ENCODE measurements at places on chromosomes 11 and 22. TPM values are rescaled to one million over a fixed set of nuclear protein-coding genes. Genes with fewer than 3 reads are reported as not detected.
A peak's percentile ranks its signal among the peaks of the same experiment; 100 is the strongest.

The INS gene
- not detected for total RNA-seq

- H3K4me1 ChIP-seq, result no peaks in the 10 kb centered on the region
- DNase-seq, result no peak
- no peak overlapping the region for H3K27ac ChIP-seq
- H3K27me3 ChIP-seq, result no peaks in the 10 kb centered on the region
These were observed 37.5 kb upstream of the NNMT start for GRCh38 chr11:114258696-114259095.

The IGSF22 gene
- 0.81 TPM for total RNA-seq

- H3K4me3 ChIP-seq, result no peak overlapping the region
- no peaks in the 10 kb centered on the region for H3K36me3 ChIP-seq
These were observed 163.2 kb upstream of the NARS2 start for GRCh38 chr11:78737891-78738290.

DNA sequence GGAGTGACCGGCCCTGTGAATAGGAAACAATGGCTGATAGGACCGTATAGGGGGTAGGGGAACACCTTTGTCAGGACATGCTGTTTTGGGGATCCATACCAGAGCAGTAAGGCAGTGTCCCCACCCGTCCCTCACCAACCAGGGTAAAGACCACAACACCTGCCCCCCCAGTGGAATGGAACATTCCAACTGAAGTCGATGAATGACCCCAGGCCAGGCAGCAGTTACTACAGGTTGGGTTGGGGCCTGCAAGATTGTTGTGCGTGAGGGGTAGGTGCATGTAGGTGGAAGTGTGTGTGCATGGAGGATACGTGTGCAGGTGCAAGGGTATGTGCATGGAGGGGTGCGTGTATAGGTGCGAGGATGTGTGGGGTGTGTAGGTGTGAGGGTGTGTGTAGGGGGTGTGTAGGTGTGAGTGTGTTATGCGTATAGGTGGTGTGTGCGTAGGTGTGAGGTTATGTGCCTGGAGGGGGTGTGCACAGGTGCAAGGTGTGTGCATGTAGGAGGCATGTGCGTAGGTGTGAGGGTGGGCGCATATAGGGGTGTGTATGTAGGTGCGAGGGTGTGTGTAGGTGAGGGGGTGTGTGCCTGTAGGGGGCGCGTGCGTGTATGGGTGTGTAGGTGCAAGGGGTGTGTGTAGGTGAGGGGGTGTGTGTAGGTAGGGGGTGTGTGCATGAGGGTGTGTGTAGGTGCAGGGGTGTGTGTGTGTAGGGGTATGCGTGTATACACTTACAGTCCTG is 32.9 kb downstream of the PISD start:
- H3K4me3 ChIP-seq, result peak overlapping the region; percentile 87
- H3K4me1 ChIP-seq, result peaks cover 58% of the 10 kb centered on the region
- H3K27ac ChIP-seq, result peak overlapping the region; percentile 88
- DNase-seq, result no peak

- DNase-seq, result no peak
- no peaks in the 10 kb centered on the region for H3K4me1 ChIP-seq
- H3K36me3 ChIP-seq, result peaks cover 3% of the 10 kb centered on the region
These were observed 20.8 kb upstream of the DLAT start for GRCh38 chr11:112004389-112004788.

- no peak for DNase-seq
- no peak overlapping the region for H3K27ac ChIP-seq
- H3K4me1 ChIP-seq, result no peaks in the 10 kb centered on the region
- H3K27me3 ChIP-seq, result no peaks in the 10 kb centered on the region
- H3K4me3 ChIP-seq, result no peak overlapping the region
These were observed 222.9 kb downstream of the NTM start for GRCh38 chr11:131593301-131593700.

GRCh38 chr11:69381681-69382130 is 87.8 kb downstream of the MYEOV start:
- no peaks in the 10 kb centered on the region for H3K36me3 ChIP-seq
- H3K27me3 ChIP-seq, result no peaks in the 10 kb centered on the region
- no peak for DNase-seq
- H3K4me3 ChIP-seq, result no peak overlapping the region
- H3K27ac ChIP-seq, result peak overlapping the region; percentile 31
- no peaks in the 10 kb centered on the region for H3K4me1 ChIP-seq

DNA sequence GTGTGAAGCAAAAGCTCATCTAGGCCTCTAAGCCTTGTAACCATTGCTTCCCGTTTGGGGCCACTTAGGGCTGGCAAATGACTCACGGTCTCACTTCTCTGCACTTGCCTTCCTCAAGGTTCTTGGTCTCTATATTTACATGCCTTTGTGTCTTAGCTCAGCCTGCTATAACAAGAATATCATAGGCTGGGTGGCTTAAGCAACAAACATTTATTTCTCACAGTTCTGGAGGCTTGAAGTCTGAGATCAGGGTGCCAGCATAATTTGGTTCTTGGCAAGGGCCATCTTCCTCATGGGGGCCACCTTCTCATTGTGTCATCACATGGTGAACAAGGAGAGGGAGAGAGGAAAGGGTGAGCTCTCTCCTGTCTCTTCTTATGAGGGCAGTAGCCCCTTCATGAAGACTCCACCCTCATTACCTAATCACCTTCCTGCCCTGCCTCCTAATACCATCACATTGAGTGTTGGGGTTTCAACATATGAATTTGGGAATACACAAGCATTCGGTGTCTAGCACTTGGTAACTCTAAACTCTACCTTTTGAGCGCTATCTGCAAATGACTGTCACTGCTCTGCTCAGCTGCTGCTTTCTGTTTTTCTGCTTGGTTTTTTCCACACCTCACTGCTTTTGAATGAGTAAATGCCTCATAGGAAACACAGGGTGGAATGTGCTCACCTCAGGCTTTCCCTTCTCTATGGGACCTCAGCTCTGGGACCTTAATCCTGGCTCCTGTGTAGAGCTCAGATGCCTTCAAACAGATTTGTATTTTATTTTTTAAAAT is 16.2 kb upstream of the ME3 start:
- H3K4me3 ChIP-seq, result peak overlapping the region; percentile 60
- H3K27me3 ChIP-seq, result peaks cover 8% of the 10 kb centered on the region
- H3K36me3 ChIP-seq, result no peaks in the 10 kb centered on the region

DNA sequence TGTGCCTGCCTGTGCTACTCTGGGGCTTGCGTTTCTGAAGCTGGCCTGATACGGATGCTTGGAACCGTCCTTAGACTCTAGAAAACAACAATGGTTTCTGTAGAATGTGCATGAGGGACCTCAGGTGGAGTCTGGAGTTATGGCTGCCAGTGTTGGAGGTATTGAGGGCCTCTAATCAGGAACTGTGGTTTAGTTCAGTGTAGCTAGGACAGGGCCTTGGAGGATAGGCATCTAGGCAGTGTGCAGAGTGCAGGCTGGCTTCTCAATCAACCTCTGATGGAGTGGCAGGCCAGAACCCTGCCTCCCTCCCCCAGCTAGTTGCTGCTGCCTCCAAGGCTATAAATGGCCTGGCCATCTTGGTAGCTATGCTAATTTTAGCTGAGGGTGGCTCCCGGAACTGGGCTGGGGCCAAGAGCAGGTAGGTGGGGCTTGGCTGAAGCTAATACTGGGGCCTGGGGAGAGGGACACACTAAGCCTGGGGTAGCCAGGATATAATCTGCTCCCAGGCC is 4.0 kb downstream of the STIM1 start:
- peak overlapping the region; percentile 98 for H3K4me3 ChIP-seq
- H3K4me1 ChIP-seq, result peaks cover 77% of the 10 kb centered on the region
- H3K27me3 ChIP-seq, result no peaks in the 10 kb centered on the region

GRCh38 chr11:364991-365725 is 4.1 kb upstream of the B4GALNT4 start:
- no peak overlapping the region for H3K4me3 ChIP-seq
- no peaks in the 10 kb centered on the region for H3K4me1 ChIP-seq
- no peaks in the 10 kb centered on the region for H3K36me3 ChIP-seq

DNA sequence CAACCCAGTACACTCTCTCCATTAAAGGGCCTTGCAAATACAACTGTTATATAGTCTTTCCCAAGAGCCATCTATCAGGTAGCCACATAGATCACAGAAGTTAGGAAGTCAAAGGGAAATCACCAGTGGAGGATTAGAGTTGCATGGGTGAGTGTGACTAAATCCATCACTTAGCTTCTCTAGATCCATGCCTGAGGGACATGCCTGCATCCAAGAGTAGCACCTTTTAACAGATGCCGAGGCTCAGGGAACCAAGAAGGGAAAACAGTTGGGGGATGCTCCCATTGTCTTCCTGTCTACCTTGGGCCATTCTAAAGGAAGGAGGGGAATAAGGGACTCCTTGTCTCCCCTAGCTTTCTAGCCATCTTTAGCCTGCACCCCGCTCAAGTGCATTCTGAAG is 77.9 kb downstream of the XRRA1 start:
- no peak overlapping the region for H3K27ac ChIP-seq
- no peaks in the 10 kb centered on the region for H3K4me1 ChIP-seq
- H3K4me3 ChIP-seq, result no peak overlapping the region
- H3K27me3 ChIP-seq, result no peaks in the 10 kb centered on the region
- H3K36me3 ChIP-seq, result peaks cover 67% of the 10 kb centered on the region

DNA sequence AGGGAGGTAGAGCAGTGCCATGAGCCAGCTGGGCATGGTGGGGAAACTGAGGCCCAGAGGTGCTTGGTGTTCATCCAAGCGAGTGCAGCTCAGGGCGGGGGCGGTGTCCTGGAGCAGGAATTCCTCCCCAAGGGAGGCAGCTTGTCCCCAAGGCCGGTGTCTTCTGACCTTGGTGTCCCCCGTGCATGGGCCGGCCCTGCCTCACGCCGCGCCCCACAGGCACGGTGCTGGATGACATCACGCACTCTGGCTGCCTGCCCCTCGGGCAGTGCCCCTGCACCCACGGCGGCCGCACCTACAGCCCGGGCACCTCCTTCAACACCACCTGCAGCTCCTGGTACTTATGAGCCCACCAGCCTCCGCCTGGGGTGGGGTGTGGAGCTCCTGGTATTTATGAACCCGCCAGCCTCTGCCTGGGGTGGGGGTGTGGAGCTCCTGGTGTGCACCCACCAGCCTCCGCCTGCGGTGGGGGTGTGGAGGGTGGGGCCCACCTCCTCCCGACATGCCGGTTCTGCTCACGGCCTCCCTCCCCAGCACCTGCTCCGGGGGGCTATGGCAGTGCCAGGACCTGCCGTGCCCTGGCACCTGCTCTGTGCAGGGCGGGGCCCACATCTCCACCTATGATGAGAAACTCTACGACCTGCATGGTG is 6.7 kb downstream of the MUC5B start:
- H3K27ac ChIP-seq, result no peak overlapping the region
- H3K27me3 ChIP-seq, result no peaks in the 10 kb centered on the region
- DNase-seq, result no peak
- H3K4me3 ChIP-seq, result no peak overlapping the region

The LRFN4 gene
- 48.4 TPM for total RNA-seq

The MARK2 gene
- total RNA-seq, result 44.7 TPM

The BLID gene
- total RNA-seq, result not detected

DNA sequence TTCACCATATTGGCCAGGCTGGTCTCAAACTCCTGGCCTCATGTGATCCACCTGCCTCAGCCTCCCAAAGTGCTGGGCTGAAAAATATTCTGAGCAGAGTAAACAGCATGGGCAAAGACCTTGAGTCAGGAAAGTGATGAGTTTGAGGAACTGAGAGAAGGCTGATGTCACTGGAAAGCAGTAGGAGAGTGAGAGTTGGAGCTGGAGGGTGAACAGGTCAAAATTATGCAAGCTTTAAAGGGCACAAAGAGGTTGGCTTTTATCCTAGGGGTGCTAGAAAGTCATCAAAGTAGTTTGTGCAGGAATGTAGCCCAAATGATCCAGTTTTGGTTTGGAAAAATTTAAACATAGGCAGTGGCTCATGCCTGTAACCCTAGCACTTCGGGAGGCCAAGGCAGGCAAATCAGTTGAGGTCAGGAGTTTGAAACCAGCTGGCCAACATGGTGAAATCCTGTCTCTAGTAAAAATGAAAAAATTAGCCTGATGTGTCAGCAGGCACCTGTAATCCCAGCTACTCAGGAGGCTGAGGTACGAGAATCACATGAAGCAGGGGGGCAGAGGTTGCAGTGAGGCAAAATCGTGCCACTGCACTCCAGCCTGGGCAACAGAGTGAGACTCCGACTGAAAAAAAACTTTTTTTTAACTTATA is 44.7 kb upstream of the CXCR5 start:
- no peak overlapping the region for H3K4me3 ChIP-seq
- H3K36me3 ChIP-seq, result no peaks in the 10 kb centered on the region
- H3K27me3 ChIP-seq, result peaks cover 1% of the 10 kb centered on the region
- H3K4me1 ChIP-seq, result peaks cover 32% of the 10 kb centered on the region

DNA sequence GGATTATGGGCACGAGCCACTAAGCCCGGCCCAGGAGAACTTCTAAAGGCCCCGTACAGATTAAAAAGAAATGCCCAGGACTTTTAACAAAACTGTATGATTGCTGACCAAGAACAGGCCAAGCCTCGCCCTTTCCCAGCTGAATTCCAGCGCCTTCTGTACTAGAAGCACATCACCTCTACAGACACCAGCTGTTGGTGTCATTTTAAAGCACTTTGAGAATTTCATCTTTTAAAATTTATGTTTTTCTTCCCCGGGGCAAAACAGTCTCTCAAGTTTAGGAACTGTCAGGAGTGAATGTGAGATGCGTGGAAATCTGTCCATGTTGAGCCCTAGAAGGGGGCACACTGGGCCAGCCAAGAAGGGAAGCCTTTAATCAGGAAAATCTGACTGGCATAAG is 362.4 kb downstream of the LARGE1 start:
- H3K27me3 ChIP-seq, result no peaks in the 10 kb centered on the region
- H3K4me3 ChIP-seq, result no peak overlapping the region
- DNase-seq, result no peak
- no peak overlapping the region for H3K27ac ChIP-seq
- no peaks in the 10 kb centered on the region for H3K4me1 ChIP-seq

- H3K27ac ChIP-seq, result peak overlapping the region; percentile 58
- no peaks in the 10 kb centered on the region for H3K36me3 ChIP-seq
- peak; percentile 17 for DNase-seq
- peak overlapping the region; percentile 3 for H3K4me3 ChIP-seq
These were observed 24.6 kb downstream of the VWCE start for GRCh38 chr11:61270354-61271076.

The UBE2L6 gene
- 155 TPM for total RNA-seq

The RAB3IL1 gene
- 0.24 TPM for total RNA-seq

GRCh38 chr11:117646411-117646810 is 150.6 kb downstream of the DSCAML1 start:
- DNase-seq, result no peak
- no peaks in the 10 kb centered on the region for H3K4me1 ChIP-seq
- H3K27me3 ChIP-seq, result peaks cover 2% of the 10 kb centered on the region
- H3K36me3 ChIP-seq, result no peaks in the 10 kb centered on the region

- no peak for DNase-seq
- H3K4me1 ChIP-seq, result no peaks in the 10 kb centered on the region
- H3K36me3 ChIP-seq, result no peaks in the 10 kb centered on the region
- no peak overlapping the region for H3K27ac ChIP-seq
- H3K4me3 ChIP-seq, result no peak overlapping the region
These were observed 101.9 kb downstream of the GGTLC2 start for GRCh38 chr22:22746061-22746962.

- no peak overlapping the region for H3K27ac ChIP-seq
- H3K4me3 ChIP-seq, result no peak overlapping the region
- no peaks in the 10 kb centered on the region for H3K4me1 ChIP-seq
- no peak for DNase-seq
These were observed 36.6 kb upstream of the MUC15 start for GRCh38 chr11:26608507-26609146.

DNA sequence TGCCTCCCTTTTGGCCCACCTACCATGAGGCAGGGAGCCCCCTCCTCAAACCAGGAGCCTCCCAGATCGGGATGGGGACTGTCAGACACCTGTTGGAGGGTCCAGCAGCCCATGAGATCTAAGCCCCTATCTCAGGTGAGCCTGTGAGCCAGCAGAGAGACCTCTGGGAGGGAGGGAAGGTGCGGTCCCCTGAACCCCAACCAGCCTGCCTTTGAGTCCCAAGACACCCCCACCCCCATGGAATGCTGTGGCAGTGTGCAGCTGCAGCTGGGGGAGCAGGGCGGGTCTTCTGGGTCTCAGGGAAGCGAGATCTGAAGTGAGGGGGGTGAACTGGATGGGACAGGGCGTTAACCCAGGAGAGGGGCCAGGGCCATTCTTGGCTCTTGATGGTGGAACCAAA is 1.4 kb upstream of the CDKN1C start:
- no peak for DNase-seq
- H3K4me1 ChIP-seq, result peaks cover 7% of the 10 kb centered on the region
- H3K27ac ChIP-seq, result no peak overlapping the region
- peak overlapping the region; percentile 9 for H3K4me3 ChIP-seq

Data from activated T-helper 1 cell treated with anti-CD3 and anti-CD28 coated beads, Interleukin-12 subunit alpha, Interleukin-12 subunit beta, Interleukin-2, Interleukin-4 antibody, amounts not matched to agents 30 ng/mL and 10 ng/mL and 1 ng/mL, durations not matched to agents 14 hours and 24 hours and 36 hours (primary cell).